Stimulated activated CD8-positive, alpha-beta memory T cell treated with anti-CD3 and anti-CD28 coated beads, Interleukin-2, amount 100 ng/mL, for 1 hour (primary cell): ENCODE measurements at places on chromosomes 4 and X.
A peak's percentile ranks its signal among the peaks of the same experiment; 100 is the strongest.

- DNase-seq, result peak; percentile 54
These were observed 2.3 kb downstream of the JADE1 start for GRCh38 chr4:128811571-128812441.

DNA sequence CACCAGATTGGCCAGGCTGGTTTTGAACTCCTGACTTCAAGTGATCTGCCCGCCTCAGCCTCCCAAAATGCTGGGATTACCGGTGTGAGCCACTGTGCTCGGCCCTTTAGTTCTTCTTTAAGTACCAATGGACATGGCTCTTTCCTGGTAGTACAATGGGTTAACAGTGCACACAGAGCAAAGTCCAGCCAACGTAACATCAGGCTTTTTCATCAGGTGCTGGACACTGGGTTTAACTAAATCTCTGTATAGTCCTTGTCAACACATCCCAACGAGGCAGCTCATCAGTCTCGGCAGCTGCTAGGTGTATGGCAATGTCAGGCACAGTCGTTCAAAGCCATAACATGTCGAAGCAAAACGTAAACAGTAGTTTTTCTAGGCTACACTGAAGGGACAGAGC is 93.8 kb downstream of the HDAC8 start:
- no peak for DNase-seq

- DNase-seq, result no peak
These were observed 145.6 kb upstream of the SCML1 start for GRCh38 chrX:17591741-17592110.

- DNase-seq, result no peak
These were observed 29.2 kb downstream of the SMIM14 start for GRCh38 chr4:39609454-39609931.

- no peak for DNase-seq
These were observed 163.0 kb downstream of the FRMPD4 start for GRCh38 chrX:12301288-12301687.

GRCh38 chr4:112312610-112313239 is 15.6 kb downstream of the ALPK1 start:
- no peak for DNase-seq
